ENCODE measurements at places on chromosomes 4 and X.

GRCh38 chrX:48648336-48648751 lies 35.3 kb upstream of the WAS start:
- peak; percentile 32 for DNase-seq

DNA sequence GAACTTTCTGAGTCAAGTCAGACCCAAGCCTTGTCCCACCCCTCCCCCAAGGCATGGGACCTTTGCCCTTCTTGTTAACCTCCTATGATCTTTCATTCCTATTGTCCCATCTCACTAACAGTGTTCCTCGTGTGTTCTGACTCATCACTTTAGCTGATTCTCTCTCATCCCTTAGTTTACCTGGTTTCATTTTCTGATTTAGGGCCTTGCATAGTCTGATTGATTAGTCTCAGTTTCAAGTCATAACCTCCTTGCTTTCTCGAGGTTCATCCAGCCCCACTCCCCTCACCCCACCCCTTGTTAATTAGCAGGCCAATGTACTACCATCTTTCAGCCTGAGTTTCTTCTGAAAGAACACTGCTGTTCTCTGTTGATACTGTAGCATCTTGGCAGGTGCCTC lies 517.4 kb downstream of the RPA4 start:
- DNase-seq, result no peak

- DNase-seq, result no peak
Observed at GRCh38 chr4:88422403-88422802, 34.5 kb upstream of the HERC5 start.

DNA sequence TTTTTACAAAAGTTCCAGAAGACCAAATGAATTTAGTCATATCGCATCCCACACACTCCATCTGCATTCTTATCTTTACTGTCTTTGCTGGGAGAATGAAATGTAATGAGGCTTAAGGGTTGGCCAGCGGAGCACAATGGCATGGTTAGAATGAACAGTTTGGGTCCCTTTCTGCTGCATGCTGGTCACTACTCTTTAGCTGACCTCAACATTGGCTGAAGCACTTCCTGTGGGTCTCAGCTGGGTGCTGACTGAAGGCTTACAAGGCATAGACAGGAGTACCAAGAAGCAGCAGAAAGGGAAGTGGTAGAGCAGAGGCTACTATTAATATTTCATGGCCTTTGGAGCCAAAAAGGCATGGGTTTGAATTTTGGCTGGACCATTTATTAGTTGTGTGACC lies 159.4 kb upstream of the GPC4 start:
- DNase-seq, result no peak

DNA sequence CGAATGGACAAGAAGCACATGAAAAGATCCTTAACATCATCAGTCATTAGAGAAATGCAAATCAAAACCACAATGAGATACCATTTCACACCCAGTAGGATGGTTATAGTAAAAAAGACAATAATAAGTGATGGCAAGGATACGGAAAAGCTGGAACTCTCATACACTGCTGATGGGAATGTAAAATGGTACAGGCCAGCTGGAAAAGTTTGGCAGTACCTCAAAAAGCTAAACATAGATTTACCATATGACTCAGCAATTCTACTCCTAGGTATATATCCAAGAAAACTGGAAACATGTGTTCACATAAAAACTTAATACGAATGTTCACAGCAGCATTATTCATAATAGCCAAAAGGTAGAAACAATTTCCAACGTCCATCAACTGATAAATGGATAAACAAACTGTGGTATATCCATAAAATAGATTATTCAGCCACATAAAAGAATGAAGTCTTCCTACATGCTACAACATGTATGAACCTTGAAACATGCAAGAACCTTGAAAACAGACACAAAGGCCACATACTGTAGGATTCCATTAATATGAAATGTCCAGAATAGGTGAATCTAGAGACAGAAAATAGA lies 11.9 kb downstream of the RPS6KA3 start:
- DNase-seq, result no peak

DNA sequence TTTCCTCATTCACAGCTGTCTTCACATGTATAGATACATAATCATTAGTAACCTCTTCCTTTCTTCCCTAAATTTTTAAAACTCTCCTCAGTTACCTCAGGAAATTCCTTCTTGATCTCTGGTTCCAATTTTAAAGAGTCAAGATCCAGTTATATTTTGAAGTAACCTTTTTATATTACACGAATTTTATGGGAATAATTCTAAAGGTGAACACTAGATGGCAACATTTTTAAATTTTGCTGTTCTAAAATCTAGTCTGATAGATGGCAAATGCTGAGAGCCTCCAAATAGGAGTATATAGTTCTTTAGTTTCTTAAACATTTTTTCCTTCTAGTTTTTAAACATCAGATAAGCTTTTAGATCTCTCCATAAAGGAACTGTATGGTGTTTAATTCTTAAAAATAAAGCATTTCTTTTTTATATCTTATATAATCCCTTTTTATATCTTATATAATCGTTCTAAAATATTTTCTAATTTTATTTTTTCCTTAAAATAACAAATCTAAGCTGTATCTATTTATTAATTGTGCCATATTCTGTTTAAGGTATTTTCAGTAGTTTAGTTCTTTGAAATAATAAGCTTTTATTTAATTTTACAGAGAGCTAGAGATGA lies 37.9 kb upstream of the PAPSS1 start:
- DNase-seq, result peak; percentile 22

GRCh38 chr4:17065821-17066220 lies 167.4 kb upstream of the LDB2 start:
- DNase-seq, result no peak

DNA sequence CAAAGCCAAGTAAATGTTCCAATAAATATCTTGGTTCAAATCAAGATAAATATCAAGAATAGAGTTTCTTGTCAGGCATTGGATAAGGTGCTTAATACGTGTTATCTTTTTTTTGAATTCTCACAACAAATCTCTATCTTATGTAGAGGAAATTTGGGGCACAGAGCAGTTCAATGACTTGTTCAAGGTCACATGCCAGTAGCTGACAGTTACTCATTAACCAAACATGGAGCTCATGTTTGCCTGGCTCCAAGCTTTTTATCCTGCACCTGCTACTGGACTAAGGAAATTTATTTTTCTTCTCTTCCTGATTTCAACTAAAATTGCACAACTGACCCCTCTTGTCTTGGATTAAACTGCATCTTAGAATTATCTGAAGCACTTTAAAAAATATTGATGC lies 76.3 kb downstream of the ATP10D start:
- DNase-seq, result no peak

- no peak for DNase-seq
Observed at GRCh38 chr4:71841336-71841735, 57.5 kb upstream of the GC start.

DNA sequence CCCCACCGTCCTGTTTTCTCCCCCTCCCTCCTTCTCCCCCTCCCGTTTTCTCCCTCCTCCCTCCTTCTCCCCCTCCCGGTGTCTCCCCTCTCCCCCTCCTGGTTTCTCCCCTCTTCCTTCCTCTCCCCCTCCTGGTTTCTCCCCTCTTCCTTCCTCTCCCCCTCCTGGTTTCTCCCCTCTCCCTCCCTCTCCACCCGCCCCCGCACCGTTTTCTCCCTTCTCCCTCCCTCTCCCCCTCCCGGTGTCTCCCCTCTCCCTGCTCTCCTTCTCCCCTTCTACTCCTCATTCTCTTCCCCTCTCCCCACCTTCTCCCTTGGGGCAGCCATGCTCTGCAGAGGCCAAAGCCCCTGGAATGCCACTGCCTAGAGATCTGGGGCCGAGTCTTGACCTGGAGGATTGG lies 12.2 kb downstream of the SH3TC1 start:
- no peak for DNase-seq

DNA sequence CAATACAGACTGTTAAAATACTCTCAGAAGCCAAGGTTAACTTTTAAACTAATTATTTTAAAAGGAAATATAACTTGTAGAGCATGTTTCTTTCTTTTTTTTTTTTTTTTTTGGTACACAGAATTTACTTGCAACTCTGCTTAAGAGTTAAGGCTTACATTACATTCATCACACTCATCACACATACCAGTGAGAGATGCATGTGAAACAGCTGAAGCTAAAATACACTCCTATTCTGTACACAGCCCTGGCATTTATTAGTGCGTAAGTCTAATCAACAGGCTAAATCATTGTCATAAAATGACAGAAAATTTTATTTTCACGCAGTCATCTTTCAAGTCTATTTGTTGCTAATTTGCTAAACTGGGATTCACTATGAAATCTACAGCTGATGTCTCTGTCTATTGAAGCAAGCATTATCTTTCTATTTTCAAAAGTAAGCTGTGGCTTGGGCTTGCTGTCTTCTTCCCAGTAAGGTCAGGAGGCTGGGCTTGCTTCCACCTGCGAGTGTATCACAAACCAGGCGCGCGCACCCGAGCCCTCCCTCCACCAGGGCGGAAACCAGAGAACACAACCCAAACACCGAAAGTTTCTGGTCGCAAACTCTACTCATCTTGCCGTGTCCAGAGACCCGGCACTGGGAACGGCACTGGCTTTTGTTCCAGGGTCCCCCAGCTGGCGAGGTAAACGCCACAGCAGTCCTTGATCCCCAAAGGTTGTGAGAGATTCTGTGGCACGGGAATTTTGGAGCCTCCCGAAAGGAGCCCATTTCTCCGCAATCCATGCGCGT lies 3.9 kb downstream of the MAML3 start:
- peak; percentile 20 for DNase-seq

GRCh38 chr4:40629401-40630334 lies at the start of gene RBM47:
TSS of gene RBM47 (minus strand) at chr4:40629864. CDS start at chr4:40438893, 190,971 bp downstream.
- DNase-seq, result peak; percentile 72

GRCh38 chr4:70336043-70336442 lies 1.3 kb downstream of the CABS1 start:
- DNase-seq, result no peak

DNA sequence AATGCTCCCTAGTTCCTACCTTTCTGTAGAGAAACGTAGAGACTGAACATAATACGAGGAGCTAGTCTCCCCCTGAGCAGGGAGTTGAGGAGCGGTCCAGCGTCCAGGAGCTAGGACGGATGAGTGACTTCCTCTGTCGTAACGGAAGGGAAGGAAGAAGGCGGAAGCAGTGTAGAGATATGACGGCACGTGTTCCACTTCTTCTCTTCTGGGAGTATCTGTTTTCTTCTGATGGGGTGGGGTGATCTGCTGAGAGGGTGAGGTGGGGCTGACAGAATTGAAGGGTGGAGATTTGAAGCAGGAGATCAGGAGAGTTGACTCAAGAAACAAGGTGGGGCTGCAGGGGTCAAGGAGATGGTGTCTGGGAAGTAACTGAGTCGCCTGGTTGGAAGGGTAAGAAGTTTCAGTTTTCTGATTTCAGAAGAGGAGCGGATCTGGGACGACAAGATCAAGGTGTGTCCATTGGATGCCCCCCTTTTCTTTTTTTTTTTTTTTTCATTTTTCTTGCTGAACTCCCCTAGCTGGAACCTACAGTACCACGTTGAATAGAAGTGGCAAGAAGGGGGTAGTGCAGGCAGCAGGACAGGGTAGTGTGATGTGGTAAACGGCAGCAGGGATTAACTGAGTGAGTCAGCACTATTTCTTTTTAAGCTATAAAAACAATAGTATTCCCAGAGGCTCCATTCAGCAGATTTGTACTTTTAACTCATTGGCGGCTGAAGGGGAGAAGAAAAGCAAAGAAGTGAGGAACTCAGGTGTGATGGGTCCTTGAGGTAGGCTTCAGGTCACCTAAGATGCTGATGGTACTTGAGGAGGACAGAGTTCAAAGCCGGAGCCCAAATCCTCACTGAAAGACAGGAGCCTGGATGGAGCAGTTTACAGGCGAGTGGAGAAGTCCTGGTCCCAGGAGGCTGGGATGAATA lies 50.8 kb upstream of the SETD7 start:
- DNase-seq, result no peak

DNA sequence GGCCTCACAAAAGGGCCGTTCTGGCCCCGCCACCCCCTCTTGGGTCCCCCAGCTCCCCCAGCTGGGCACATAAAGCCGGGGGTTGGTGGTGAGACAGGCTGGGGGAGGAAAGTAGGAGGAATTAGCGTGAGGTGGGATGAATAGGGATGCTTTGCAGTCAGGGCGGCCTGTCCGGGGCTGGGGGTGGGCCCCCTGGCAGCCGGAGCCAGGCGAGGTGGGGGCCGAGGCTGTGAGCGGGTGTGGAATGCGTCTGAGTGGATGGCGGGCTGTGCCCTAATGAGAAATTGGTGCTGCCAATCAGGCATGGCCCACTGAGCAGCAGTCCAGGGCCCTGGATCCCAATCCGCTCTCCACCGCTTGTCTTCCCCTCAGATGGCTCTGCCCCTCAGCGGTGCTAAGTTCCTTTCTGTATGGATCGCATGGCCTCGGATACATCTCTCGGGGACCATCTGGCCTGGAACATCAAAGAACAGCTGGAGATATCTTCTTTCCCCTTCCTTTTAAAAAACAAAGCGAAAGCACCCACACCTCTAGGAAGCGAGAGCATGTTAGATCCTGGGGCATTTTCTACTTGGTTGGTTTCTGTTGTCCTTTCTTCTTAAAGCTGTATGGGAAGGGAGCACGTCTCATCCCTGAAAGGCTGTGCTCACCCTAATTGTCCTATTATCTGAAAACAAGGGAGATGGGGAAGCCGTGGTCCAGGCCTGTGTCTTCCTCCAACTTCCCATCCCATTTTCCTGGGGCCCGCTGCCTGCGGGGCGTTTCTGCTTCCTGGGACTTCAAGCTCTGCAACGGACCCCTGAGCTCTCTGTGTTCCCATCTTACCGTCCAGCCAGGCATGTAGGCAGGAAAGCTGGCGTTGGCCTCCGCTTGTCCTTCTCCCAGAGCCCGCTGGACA lies 106.9 kb downstream of the SORCS2 start:
- DNase-seq, result no peak

DNA sequence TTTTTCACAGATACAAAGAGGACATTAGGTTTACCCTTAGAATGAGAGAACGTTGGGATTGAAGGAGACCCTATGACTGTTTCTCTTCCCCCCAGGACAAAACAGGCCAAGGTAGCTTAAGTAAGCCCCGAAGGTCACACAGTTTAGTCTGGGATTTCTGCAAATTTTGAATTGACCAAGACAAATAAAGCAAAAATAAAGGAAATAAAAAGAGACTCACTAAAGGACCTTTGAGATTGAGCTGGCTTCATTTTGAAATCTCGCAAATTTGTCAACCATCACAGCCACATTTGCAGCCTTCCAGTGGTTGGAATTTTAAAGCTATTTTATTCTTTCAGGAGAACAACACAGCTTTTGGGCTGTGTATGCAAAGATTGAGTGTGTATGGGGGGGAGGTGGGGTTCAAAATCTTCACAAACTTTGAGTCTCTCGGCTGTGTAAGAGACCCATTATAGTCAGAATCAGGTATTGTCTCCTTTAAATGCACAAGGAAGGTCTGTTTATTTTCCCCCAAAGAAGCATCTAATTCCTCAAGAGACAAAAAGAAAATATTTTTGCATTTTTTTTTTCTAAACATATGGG lies 4.2 kb downstream of the TMSB4X start:
- no peak for DNase-seq
